Thymus (tissue), 14 donors: ENCODE measurements at places on chromosomes 2 and 18. TPM values are rescaled to one million over a fixed set of nuclear protein-coding genes. Genes with fewer than 3 reads are reported as not detected.

GRCh38 chr2:237427769-237428506 lies 14.0 kb upstream of the COL6A3 start:
- no peak overlapping the region for H3K4me3 ChIP-seq
- peaks cover 40% of the 10 kb centered on the region for H3K4me1 ChIP-seq
- no peaks in the 10 kb centered on the region for H3K36me3 ChIP-seq
- no peak for DNase-seq

DNA sequence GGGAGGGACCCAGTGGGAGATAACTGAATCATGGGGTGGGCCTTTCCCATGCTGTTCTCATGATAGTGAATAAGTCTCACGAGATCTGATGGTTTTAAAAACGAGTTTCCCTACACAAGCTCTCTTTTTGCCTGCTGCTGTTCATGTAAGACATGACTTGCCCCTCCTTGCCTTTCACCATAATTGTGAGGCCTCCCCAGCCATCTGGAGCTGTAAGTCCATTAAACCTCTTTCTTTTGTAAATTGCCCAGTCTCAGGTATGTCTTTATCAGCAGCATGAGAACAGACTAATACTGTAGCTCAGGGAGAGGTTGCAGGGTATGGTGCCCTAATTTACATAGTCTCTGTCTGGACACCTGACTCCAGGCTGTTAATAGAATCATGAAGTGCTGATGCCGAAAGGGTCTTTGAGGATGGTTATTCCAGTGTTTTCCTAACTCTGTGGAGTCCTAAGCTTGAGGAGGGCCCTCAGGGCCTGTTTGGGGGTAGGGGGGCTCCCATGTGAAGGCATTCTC lies 343.2 kb downstream of the ALK start:
- no peak overlapping the region for H3K4me3 ChIP-seq
- no peak overlapping the region for H3K27ac ChIP-seq
- no peak for DNase-seq
- no peaks in the 10 kb centered on the region for H3K36me3 ChIP-seq
- H3K4me1 ChIP-seq: no peaks in the 10 kb centered on the region

- no peak overlapping the region for H3K27ac ChIP-seq
- H3K36me3 ChIP-seq: peaks cover 5% of the 10 kb centered on the region
- peak overlapping the region; percentile 31 for H3K4me3 ChIP-seq
- no peak for DNase-seq
Measured at GRCh38 chr2:240557101-240557751, 562 bp downstream of the ANKMY1 start.

- no peak overlapping the region for H3K27ac ChIP-seq
- H3K4me1 ChIP-seq: no peaks in the 10 kb centered on the region
- H3K4me3 ChIP-seq: no peak overlapping the region
- no peak for DNase-seq
- H3K36me3 ChIP-seq: no peaks in the 10 kb centered on the region
Measured at GRCh38 chr2:37774976-37775907, 103.8 kb upstream of the CDC42EP3 start.

CHRND gene
- total RNA-seq: 0.57 TPM

GRCh38 chr2:159145745-159146354 lies 140.7 kb downstream of the WDSUB1 start:
- H3K4me3 ChIP-seq: no peak overlapping the region
- peaks cover 44% of the 10 kb centered on the region for H3K4me1 ChIP-seq
- no peak for DNase-seq
- H3K36me3 ChIP-seq: no peaks in the 10 kb centered on the region
- H3K27me3 ChIP-seq: no peaks in the 10 kb centered on the region

GRCh38 chr18:377088-377487 lies 109.2 kb upstream of the THOC1 start:
- H3K4me3 ChIP-seq: no peak overlapping the region
- no peaks in the 10 kb centered on the region for H3K4me1 ChIP-seq
- H3K36me3 ChIP-seq: no peaks in the 10 kb centered on the region
- H3K27me3 ChIP-seq: no peaks in the 10 kb centered on the region
- no peak overlapping the region for H3K27ac ChIP-seq

PLEKHH2 gene
- total RNA-seq: 0.66 TPM

DNA sequence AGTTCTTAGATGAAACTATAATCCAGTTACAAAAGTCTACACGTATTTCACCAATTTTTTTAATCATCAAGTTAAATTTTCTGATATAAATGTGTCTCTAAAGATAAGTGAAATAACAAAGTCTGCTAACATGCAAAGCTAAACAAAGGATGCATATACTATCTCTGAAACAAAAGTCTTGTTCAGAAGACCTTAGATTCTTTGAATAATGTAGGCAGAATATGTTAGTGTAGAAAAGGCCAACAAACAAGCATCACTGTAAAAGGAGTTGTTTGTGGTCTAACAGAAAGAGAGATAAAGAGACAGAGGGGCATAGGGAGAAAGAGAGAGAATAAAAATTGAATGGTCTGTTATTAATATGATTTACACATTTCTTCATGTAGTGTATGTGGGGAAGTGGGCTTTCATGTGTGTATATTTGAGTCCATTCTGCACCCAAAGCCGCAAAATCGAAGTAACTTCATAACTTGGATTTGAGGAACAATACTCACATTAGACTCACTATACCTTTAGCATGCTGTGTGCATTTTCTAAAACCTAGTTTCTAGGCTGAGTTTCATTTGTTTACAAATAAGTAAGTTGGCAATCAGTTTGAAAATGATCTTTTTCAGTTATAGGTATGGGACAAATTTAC lies 734.8 kb upstream of the REG3G start:
- H3K4me1 ChIP-seq: no peaks in the 10 kb centered on the region
- H3K27ac ChIP-seq: no peak overlapping the region
- no peak for DNase-seq
- H3K27me3 ChIP-seq: no peaks in the 10 kb centered on the region
- H3K36me3 ChIP-seq: no peaks in the 10 kb centered on the region
- H3K4me3 ChIP-seq: no peak overlapping the region

GRCh38 chr2:78065366-78065765 lies 543.2 kb upstream of the LRRTM4 start:
- H3K27me3 ChIP-seq: no peaks in the 10 kb centered on the region
- H3K4me3 ChIP-seq: no peak overlapping the region
- H3K4me1 ChIP-seq: no peaks in the 10 kb centered on the region

RFTN2 gene
- total RNA-seq: 1.4 TPM

TIA1 gene
- total RNA-seq: 186 TPM

NTSR2 gene
- not detected for total RNA-seq

GRCh38 chr2:195238379-195238778 lies 418.6 kb upstream of the SLC39A10 start:
- no peaks in the 10 kb centered on the region for H3K36me3 ChIP-seq
- no peak overlapping the region for H3K27ac ChIP-seq
- no peaks in the 10 kb centered on the region for H3K4me1 ChIP-seq
- no peak overlapping the region for H3K4me3 ChIP-seq
- H3K27me3 ChIP-seq: no peaks in the 10 kb centered on the region
- DNase-seq: no peak

DNA sequence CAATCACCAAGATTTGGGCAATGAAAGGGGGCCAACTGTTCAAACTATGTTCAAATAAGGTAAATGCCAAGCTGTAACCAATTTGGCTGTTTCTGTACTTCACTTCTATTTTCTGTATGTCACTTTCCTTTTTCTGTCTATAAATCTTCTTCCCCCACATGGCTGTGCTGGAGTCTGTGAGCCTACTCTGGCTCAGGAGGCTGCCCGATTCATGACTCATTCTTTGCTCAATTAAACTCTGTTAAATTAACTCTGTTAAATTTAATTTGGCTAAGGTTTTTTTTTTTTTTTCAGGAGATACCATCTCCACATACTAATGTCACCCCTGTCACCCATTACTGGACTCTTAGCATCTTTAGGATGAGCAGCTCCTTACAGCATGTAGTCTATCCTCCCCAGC lies 178.8 kb upstream of the TWIST2 start:
- no peaks in the 10 kb centered on the region for H3K4me1 ChIP-seq
- H3K27me3 ChIP-seq: no peaks in the 10 kb centered on the region
- H3K36me3 ChIP-seq: no peaks in the 10 kb centered on the region
- no peak for DNase-seq

- no peak overlapping the region for H3K27ac ChIP-seq
- DNase-seq: no peak
- H3K4me1 ChIP-seq: no peaks in the 10 kb centered on the region
- no peaks in the 10 kb centered on the region for H3K27me3 ChIP-seq
- H3K36me3 ChIP-seq: no peaks in the 10 kb centered on the region
Measured at GRCh38 chr2:202479610-202480009, 103.5 kb downstream of the BMPR2 start.

DNA sequence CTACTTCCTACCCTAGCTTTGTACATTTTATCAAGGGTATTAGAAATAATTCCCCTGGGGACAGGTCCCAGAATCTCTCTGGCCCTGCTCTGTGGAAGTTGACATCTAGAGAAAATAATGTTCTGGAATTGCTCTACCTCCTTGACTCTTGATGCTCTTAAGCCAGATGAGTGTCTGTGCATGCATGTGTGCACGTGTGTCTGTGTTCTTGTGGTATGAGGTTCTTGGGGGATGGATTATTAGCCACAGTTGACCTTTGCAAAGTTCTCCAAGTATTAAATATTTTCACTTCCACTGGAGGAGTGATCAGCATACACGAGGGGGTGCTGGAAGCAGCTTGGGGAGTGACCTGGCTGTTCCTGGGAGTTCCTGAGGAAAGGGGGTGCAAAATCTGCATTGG lies 61.2 kb upstream of the PELI1 start:
- H3K36me3 ChIP-seq: no peaks in the 10 kb centered on the region
- no peak overlapping the region for H3K4me3 ChIP-seq
- H3K4me1 ChIP-seq: peaks cover 11% of the 10 kb centered on the region

DNA sequence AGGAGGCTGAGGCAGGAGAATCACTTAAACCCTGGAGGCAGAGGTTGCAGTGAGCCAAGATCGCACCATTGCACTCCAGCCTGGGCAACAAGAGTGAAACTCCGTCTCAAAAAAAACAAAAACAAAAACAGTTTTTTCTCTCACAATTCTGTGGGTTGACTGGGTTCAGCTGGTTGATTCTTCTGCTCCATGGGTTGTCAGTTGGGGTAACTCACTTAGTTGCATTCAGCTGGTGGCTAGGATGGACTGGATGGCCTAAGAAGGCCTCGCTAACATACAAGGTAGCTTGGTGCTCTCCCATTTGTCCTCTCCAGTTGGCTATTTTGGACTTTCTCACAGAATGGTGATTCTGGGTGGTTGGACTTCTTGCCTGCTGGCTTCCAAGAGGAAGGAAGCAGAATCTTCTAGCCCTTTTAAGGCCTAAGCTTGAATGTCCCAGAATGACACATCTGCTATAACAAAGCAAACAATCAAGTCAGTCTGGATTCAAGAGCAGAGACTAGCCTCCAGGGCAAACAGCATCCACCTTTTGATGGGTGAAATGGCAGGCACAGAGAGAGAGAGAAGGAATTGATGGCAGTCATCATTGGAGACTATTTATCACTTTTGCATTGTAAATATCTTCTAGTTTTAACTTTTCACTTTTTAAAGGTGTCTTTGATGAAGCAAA lies 17.9 kb downstream of the LAMA3 start:
- no peaks in the 10 kb centered on the region for H3K27me3 ChIP-seq
- H3K36me3 ChIP-seq: no peaks in the 10 kb centered on the region
- peaks cover 3% of the 10 kb centered on the region for H3K4me1 ChIP-seq
- no peak for DNase-seq
- no peak overlapping the region for H3K27ac ChIP-seq
- no peak overlapping the region for H3K4me3 ChIP-seq

DNA sequence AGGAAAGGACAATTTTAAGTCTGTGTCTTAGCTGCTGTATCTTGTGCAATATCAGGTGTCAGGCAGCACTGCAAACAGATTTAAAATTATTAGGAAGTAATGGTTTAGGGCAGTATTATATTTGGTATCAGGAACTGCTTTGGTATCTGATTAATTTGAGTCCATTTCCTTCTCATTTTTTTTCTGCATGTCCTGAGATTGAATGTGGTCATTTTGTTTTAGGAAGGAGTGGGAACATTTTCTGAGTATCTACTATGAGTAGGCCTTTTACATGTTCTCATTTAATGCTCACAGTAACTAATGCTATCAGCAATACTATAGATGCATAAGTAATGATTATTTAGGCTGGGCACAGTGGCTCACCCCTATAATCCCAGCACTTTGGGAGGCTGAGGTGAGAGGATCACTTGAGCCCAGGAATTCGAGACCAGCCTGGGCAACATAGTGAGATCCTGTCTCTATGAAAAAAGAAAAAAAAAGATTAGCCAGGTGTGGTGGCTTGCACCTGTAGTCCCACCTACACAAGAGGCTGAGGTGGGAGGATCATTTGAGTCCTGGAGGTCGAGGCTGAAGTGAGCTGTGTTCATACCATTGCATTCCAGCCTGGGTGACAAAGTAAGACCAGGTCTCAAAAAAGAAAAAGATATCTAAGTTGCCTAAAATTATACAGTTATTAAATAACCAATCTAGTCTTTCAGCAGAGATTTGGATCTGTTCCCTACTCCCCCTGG lies 4.7 kb downstream of the FMNL2 start:
- H3K4me1 ChIP-seq: peaks cover 3% of the 10 kb centered on the region
- no peak for DNase-seq
- H3K36me3 ChIP-seq: no peaks in the 10 kb centered on the region
- H3K27me3 ChIP-seq: peaks cover 19% of the 10 kb centered on the region
- no peak overlapping the region for H3K27ac ChIP-seq

DNA sequence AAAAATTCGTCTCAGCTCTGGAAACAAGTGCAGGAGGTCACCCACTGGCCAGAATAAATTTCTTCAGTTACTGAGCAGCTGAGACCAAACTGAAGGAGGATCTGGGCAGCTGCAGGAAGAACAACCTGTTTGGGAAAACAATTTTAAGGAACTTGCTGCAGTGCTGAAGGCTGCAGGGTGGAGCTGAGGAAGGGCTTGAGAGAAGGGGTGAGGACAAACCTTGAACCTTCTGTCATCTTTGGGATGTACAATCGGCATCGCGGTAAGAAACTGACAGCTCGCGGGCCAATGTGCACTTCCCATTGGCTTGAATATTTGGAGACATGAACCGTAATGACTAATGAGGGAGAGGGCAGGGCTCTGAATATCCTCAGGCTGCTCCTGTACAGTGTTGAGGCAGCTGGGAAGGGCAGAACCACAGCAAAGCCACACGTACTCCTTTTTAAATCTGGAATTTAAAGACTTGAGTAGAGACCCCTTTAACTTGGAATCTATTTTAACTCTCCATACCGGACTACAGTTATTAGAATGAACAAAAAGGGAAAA lies 90.3 kb downstream of the TACR1 start:
- no peaks in the 10 kb centered on the region for H3K4me1 ChIP-seq
- DNase-seq: no peak
- H3K27ac ChIP-seq: no peak overlapping the region
- no peaks in the 10 kb centered on the region for H3K27me3 ChIP-seq
- H3K36me3 ChIP-seq: no peaks in the 10 kb centered on the region
- no peak overlapping the region for H3K4me3 ChIP-seq

KIAA2012 gene
- total RNA-seq: 0.19 TPM

- DNase-seq: no peak
- H3K27ac ChIP-seq: no peak overlapping the region
- H3K4me1 ChIP-seq: no peaks in the 10 kb centered on the region
- no peak overlapping the region for H3K4me3 ChIP-seq
- no peaks in the 10 kb centered on the region for H3K27me3 ChIP-seq
Measured at GRCh38 chr2:122868646-122869275, 1113.3 kb downstream of the TSN start.

- no peak for DNase-seq
- peak overlapping the region; percentile 16 for H3K4me3 ChIP-seq
- no peaks in the 10 kb centered on the region for H3K27me3 ChIP-seq
- no peak overlapping the region for H3K27ac ChIP-seq
Measured at GRCh38 chr18:7946734-7947377, 379.7 kb downstream of the PTPRM start.
